ENCODE measurements at places on chromosomes 2 and 18. TPM values are rescaled to one million over a fixed set of nuclear protein-coding genes. Genes with fewer than 3 reads are reported as not detected.

DNA sequence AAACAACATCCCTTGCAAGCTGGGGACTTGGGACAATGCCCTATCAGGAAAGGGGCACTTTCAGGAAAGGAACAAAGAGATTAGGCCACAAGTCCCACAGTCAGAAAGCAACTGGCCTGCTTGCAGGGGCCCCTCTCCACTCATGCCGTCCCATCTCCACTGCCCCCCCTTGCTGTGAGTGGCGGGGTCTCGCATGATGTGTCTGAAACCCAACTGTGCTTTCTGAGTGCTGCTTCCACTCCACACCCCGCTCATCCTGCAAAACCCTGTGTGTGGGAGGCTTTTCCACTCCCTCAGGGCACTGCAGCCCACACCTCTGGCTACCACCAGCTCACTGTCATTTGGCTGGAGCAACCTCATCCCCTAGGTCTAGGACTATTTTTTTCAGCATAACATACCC, 7.9 kb downstream of the HS6ST1 start:
- peak; percentile 36 for DNase-seq

- no peak for DNase-seq
Measured at GRCh38 chr2:5980450-5981190, 288.4 kb downstream of the SOX11 start.

DNA sequence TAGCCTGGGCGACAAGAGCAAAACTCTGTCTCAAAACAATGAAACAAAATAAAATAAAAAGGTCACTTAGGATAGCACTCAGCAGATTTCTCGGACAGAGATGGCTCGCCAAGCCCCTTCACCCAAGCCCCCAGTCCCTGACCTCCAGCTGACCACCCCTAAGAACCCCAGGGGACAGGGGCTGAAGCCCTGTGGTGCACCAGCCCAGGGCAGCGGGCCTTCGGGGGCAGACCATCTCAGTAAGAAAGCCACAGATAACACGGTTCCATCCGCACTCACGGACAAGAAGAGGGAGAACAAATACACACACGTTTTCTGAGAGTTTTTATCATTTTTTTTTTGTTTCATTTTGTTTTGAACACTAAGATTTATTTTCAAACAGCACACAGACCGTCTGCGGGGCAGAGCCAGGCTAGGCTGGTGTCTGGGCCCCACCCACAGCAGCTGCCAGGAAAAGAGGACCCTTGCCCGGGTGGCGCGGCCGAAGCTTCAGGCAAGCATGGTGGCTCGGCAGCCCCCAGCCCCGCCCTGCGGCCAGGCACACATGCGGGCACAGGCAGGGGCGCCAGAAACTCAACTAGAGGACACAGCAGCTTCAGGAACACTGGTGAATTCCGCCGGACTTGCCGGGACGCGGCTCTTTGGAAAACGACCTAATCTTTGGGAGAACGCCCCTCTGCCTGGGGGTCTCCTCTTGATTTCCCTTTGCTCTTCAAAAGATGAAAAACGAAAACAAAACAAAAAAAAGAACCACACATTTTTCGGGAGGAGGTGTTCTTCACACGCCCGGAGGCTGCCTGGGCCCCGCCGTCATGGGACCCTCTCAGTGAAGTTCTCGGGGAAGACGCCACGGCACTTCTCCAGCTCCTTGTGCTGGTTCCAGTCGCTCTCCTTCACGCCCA, 59.0 kb downstream of the BIN1 start:
- no peak for DNase-seq

- DNase-seq, result no peak
Measured at GRCh38 chr18:23977719-23978483, 36.7 kb upstream of the TTC39C start.

- no peak for DNase-seq
Measured at GRCh38 chr18:9103376-9103873, 926 bp downstream of the NDUFV2 start.

- DNase-seq, result no peak
Measured at GRCh38 chr2:43376523-43377198, 150.3 kb upstream of the ZFP36L2 start.

- no peak for DNase-seq
Measured at GRCh38 chr2:86420913-86421312, 20.3 kb upstream of the KDM3A start.

GRCh38 chr18:79792096-79792987, 5.4 kb upstream of the KCNG2 start:
- DNase-seq, result no peak

- no peak for DNase-seq
Measured at GRCh38 chr2:62207491-62207890, 11.6 kb downstream of the B3GNT2 start.

DNA sequence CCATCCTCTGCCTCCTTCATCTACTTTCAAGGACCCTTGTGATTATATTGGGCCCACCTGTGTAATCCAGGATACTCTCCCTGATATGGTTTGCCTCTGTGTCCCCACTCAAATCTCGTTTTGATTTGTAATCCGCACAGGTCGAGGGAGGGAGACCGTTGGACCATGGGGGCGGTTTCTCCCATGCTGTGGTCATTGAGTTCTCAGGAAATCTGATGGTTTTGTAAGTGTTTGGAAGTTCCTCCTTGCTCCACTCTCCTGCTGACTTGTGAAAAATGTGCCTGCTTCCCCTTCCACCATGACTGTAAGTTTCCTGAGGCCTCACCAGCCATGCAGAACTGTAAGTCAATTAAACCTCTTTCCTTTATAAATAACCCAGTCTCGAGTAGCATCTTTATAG, 42.0 kb upstream of the EML6 start:
- DNase-seq, result no peak

DNA sequence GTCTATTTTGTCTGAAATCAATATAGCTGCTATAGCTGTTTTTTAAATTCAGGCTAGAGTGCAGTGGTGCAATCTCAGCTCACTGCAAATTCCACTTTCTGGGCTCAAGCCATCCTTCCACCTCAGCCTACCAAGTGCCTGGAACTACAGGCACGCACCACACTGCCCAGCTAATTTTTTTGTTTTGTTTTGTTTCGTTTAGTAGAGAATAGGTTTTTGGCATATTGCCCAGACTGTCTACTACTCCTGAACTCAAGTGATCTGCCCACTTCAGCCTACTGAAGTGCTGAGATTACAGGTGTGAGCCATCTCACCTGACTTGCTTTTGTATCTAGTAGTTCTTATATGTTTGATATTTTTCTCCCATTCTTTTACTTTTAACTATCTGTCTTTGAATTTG, 259.7 kb downstream of the CDH19 start:
- no peak for DNase-seq

DNA sequence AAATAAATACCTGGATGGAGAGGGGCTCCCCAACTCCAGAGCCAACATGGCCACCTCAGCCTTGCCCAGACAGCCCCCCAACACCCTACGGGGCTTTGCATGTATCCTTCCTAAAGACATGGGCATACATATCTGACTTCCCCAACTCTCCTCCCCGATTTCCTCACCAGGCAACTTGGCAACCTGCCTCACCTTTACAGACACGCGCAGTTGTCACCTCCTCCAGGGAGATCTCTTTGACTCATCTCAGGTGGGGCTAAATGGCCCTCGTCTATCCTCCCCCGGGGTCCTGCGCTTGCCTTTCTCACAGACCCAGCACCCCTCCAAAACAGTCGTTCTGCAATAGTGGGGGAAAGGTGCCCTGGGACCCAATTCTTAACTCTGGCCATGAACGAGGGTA, 10.6 kb upstream of the BIN1 start:
- DNase-seq, result peak; percentile 25

- DNase-seq, result no peak
Measured at GRCh38 chr18:78975699-78976335, 3.8 kb upstream of the SALL3 start.

- no peak for DNase-seq
Measured at GRCh38 chr2:186554850-186555671, 34.8 kb upstream of the ITGAV start.

- DNase-seq, result no peak
Measured at GRCh38 chr2:161036926-161037325, 123.3 kb upstream of the TANK start.

GRCh38 chr2:12507295-12507694, 209.4 kb upstream of the TRIB2 start:
- peak; percentile 78 for DNase-seq

DNA sequence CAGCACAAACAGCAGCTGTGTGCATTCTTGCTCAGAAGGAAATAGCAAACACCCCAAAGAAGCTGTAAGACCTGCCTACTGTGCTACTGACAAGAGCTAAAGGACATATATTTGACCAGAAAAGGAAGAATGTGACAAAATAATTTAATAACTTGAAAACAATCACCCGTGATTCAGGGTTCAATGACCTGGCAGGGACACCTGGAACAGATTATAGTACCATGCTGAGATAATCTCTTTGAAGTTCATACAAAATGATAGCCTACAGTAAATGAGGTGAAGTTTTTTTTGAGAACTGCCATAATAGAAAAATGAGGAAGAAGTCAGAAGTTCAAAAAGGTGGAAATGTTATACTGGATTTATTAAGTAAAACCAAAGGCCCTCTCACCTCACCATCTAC, 324.8 kb upstream of the GULP1 start:
- no peak for DNase-seq

GRCh38 chr2:2573658-2574293, 242.7 kb upstream of the MYT1L start:
- DNase-seq, result no peak

GRCh38 chr18:42187611-42188380, 232.8 kb downstream of the PIK3C3 start:
- no peak for DNase-seq

GRCh38 chr2:145593991-145594614, 1074.2 kb upstream of the ZEB2 start:
- DNase-seq, result no peak

DNA sequence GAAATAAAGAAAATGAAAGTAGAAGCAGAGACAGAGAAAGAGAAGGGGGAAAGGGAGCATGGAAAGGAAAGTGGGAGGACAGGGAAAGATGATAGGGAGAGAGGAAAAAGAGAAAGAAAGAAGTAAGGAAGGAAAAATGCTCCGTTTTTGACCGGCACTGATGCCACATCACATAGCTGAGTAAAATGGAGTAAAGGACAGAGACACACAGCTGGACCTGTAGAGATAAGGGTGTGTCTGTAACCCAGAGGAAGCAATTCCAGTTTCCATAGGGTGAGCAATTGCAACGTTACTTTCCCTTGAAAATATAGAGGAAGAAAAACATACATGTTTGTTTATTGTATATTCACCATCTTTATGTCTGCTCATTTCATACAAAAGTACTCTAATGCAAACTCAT, 1866.9 kb upstream of the PIK3C3 start:
- DNase-seq, result no peak

Gene DNAH7
- 0.20 TPM for total RNA-seq

Gene SH3RF3
- 0.05 TPM for total RNA-seq

Gene HJURP
- total RNA-seq, result 111 TPM

Gene CLEC4F
- total RNA-seq, result not detected

Gene XIRP2
- total RNA-seq, result not detected

Gene FABP1
- total RNA-seq, result not detected

Gene TRIP12
- 235 TPM for total RNA-seq

Gene LRP2
- 0.44 TPM for total RNA-seq

Gene CYRIA
- total RNA-seq, result 0.77 TPM

Gene LYG2
- not detected for total RNA-seq

Gene UGT1A8
- not detected for total RNA-seq

All from activated CD8-positive, alpha-beta memory T cell treated with anti-CD3 and anti-CD28 coated beads, Interleukin-2, amount 10 ng/mL, durations not matched to agents 7 days and 5 days (primary cell).